ENCODE measurements at places on chromosomes 4 and X.

DNA sequence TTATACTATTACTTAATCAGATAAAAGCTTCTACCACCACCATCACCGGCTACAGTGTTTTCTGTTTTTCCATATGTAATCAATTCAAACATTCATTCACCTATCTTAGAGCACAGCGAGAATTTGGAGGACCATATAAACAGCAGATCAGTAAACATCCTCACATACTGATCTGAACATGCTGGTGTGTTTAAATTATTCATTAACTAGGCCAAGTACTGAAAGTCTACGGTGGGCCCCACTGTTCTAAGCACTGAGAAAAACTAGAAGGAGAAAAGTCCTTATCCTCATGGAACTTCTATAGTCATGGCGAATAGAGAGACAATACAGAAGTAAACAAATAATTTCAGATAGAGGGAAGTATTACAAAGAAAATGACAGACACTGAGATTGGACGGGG is 176.6 kb downstream of the NR3C2 start:
- no peak for DNase-seq

- DNase-seq: no peak
These were observed 61.4 kb downstream of the PAPSS1 start for GRCh38 chr4:107658400-107659336.

DNA sequence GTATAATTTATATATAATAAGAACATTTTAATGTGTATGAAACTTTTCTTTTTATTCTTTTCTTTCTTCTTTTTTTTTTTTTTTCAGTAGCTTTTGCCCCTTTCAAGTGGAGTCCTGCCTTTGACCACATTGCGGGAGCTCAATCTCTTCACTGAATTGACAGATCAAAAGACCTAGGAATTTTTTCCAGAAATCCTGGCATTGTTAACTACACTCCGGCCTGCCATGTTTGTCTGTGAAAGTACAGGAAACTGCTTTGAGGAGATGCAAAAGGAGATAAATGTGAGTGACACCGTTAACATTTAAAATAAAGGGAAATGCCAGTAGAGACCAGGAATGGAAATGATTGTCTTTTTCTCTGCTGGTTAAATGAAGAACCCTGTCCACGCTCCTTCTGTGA is 159.3 kb upstream of the VCX3A start:
- DNase-seq: no peak

GRCh38 chr4:41455206-41455605 is 82.8 kb upstream of the LIMCH1 start:
- DNase-seq: no peak

GRCh38 chr4:82890528-82890900 is 439 bp downstream of the SEC31A start:
- peak; percentile 32 for DNase-seq

GRCh38 chrX:110108381-110108821 is 105.5 kb downstream of the TMEM164 start:
- DNase-seq: no peak

GRCh38 chr4:13084210-13084609 is 399.9 kb downstream of the RAB28 start:
- DNase-seq: no peak

- DNase-seq: no peak
These were observed 149.4 kb downstream of the PDGFRA start for GRCh38 chr4:54378461-54378860.

GRCh38 chr4:48090621-48091020 is 43.4 kb downstream of the TXK start:
- DNase-seq: no peak

- DNase-seq: no peak
These were observed 534 bp downstream of the MSX1 start for GRCh38 chr4:4859799-4860599.

- DNase-seq: no peak
These were observed 53.5 kb downstream of the TMEM164 start for GRCh38 chrX:110056419-110056818.

- DNase-seq: no peak
These were observed 9.9 kb upstream of the SMIM10L2A start for GRCh38 chrX:135411893-135412292.

GRCh38 chrX:111123125-111123524 is 27.1 kb downstream of the PAK3 start:
- DNase-seq: no peak

DNA sequence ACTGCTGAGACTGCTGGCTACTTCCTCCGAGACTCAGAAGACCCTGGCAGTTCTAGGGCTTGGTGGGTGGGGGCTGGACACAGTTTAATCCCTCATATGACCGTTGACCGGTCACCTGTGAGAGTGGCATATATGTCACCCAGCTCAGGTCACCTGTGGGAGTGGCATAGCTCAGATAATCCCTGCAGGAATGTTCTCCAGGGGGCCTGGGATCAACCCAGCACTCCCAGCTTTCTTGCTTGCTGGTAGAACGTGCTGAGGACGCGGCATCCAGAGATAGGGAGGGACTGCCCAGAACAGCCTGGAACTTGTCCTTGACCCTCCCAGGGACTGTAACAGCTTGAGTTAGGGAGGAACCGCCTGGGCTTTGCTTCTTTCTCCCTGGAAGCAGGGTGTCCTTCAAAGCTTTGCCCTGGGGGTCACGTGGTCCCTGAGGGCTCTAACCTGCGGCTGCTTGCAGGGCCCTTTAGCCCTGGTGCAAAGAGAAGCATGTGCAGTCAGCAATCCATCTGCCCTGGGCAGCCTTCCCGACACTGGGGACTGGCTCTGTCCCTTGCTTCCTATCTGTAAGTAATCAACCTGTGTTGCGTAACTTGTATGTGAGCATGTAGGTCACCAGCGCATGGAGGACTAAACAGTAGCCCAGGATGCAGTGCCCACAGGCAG is 55.3 kb downstream of the ZFYVE28 start:
- no peak for DNase-seq

GRCh38 chr4:80367737-80368136 is 32.2 kb downstream of the CFAP299 start:
- no peak for DNase-seq

DNA sequence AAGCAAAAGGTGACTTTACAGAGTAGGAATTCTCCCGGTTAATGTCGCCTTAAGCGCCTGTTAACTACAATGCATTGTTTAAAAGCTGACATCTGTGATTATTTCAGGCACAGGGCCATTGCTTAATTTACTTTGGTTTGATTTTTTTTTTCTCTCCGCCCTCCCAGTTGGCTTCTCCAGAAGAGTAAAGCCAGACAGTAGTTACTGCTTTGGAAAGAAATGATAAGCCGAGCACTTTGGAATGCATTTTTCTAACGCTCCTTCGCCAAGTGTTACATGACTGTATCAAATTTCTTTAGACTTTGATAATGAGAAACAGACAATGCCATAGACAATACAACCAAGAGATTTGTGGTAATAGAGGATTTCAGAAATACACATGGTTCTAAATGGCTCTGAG is 383.0 kb upstream of the TENM3 start:
- no peak for DNase-seq

DNA sequence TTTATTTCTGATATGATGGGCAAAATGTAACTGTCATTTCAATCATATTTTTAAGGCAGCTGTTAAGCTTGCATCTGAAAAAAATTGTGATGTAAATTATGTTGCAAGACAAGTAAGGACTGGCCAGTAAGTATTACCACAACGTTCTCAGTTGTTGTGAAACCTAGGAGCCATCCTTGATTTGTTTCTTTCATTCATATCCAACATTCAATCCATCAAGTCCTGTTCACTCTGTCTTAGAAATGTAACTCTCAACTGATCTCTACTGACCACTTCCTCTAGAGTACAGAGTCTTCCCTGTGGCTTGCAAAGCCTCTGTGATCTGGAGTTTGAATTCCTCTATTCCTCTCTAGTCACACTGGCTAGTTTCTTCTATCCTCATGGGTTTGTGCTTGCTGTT is 161.4 kb upstream of the MAD2L1 start:
- DNase-seq: no peak

GRCh38 chr4:185657699-185658098 is 122.4 kb upstream of the PDLIM3 start:
- DNase-seq: no peak

GRCh38 chrX:8520178-8520577 is 55.5 kb downstream of the VCX3B start:
- DNase-seq: no peak

DNA sequence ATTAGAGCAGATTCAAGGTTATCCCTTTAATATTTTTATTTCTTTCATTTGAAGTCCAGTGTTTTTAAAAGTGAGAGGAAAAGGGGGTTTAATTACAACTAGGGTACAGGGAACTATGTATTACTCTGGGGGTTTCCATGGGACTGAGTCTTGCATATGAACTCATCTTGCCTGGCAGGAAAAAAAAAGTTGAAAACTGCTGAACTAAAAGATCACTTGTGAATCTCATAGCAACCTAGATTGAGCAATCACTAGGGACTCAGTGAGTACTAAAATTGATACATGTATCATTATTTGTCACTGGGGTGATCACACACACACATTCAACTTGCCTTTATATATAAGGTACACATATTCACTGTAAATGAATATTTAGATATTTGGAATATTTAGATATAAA is 180.7 kb upstream of the SFRP2 start:
- DNase-seq: no peak

DNA sequence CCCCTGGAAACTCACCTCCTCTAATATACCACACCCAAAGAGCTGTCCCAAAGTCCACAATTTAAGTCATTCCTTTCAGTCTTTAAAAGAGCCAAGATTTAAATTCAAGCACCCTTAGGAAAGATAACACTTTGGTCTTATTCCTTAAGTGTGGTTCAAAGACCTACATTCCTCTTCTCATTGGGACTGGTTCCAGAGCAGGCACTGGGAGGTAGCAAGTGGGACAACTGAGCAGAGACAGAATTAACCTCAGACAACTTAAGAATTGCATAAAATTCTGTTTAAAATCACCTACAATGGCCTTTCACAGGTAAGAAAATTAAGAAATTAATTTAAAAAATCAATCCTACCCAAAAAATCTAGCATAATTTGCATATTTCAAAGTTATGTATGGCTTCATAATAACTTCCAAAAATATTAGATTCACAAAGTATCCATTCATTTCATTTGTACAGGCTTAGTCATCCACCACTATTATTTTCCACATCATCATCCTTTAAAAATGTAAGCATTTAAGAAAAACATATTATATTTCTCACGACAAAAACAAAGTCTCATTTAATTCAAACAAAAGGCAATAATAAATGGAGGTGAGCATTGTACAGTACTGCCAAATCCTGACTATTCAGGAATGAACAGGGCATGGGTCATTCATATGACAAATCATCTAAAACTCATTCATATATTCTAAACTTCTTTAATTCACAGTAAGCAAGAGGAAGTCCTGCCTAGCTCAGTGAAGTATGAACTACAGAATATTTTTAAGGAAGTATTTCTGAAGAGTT is 13.6 kb downstream of the PRSS12 start:
- no peak for DNase-seq

GRCh38 chr4:186227744-186228513 is 622 bp downstream of the KLKB1 start:
- DNase-seq: no peak

DNA sequence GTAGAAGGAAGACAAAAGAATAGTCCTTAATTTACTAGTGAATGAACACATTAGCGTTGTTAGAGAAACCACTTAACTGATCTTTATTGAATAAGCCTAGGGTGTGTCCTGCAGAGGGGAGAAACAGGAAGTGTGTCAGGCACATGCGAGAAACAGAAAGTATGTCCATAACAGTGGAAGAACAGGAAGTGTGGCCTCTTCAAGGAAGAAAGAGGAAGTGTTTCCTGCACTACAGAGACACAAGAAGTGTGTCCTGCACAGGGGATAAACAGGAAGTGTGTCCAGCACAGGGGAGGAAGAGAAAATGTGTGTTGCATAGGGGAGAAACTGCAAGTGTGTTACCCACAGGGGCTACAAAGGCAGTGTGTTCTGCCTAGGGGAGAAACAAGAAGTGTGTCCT is 539.6 kb upstream of the PRKX start:
- no peak for DNase-seq

All from NCI-H1694 treated with DMSO at 0.1 percent for 48 hours (cell line).